ENCODE measurements at places on chromosomes 13 and 19.
A peak's percentile ranks its signal among the peaks of the same experiment; 100 is the strongest.

DNA sequence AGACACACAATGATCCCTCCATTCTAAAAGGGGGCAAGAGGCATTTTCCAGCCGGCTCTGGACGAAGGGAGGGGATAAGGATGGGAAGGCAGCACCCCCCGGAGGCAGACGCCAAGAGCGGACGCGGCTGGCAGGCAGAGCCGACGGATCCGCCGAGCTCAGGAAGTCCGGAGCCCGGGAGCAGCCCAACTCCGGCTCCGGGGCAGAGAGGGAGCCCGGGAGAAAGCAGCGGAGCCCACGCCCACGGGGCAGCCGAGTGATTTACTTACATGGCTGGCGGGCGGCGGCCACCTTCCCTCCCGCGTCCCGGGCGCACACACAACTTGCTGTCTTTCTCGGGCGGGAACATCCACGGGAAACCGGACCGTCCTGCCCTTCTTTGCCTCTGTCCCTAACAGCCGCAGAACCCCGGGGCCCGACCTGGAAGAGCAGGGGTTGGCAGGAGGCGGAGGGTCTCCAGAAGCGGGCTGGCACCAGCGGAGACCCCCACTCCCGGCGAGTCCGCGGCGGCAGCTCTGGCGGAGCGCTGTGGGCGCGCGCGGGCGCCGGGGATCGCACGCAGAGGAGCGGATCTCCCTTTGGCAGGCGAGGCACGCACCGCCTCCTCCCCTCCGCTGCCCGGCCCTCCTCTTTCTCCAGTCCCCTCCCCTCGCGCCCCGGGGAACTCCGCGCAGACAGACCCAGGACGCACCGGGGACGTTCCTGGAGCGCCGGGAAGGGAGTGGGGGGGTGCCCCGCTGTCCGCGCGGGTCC, at the start of gene LHFPL6:
Gene LHFPL6 (minus strand): TSS at position 580 of the 753 bp plus-strand sequence.
- peak; percentile 28 for DNase-seq

- peak; percentile 31 for DNase-seq
Observed at GRCh38 chr13:20901668-20902437, 693 bp downstream of the XPO4 start.

- no peak for DNase-seq
Observed at GRCh38 chr13:100039740-100040139, 49.2 kb upstream of the PCCA start.

GRCh38 chr13:29923554-29924481, 73.4 kb upstream of the UBL3 start:
- peak; percentile 51 for DNase-seq

- no peak for DNase-seq
Observed at GRCh38 chr13:76812206-76812897, 73.9 kb downstream of the KCTD12 start.
